ENCODE measurements at places on chromosomes 1 and 21.
A peak's percentile ranks its signal among the peaks of the same experiment; 100 is the strongest.

GRCh38 chr1:150118716-150119115, 31.0 kb upstream of the PLEKHO1 start:
- no peak for DNase-seq

DNA sequence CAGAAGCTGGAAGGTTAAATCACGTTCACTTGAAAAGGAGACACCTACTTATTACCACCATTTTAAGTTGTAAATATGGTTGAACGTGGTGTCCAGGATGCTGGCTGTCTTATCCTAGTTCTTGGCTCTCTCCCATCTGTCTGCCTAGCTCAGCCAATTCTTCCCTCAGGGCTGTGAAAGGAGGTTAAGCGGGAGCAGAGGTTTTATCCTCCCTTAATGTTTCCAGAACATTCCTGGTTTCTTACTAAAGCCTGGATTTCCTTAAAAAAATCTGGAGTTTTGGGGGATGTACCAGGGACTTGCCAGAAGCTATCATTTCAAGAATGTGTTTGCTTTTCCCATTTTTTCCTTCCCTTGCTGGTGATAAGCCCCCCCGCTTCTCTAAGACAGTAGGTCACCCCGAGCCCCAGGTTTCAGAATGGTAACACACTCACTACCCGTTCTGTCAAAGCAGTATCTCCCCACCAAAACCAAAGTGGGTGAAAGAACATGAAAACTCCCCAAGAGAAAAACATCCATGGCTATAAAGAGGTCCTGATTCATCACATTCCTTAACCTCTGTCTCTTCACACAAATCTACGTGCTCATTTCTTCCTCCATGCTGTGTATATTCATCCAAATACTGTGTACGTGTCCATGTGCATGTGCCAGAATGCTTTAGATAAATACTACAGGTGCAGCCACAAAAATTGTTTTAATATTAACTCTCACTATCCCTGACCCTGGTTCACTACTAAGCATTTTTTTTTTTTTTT, 114.7 kb downstream of the MAP3K21 start:
- no peak for DNase-seq

GRCh38 chr1:36369061-36369861, 16.5 kb downstream of the STK40 start:
- DNase-seq, result peak; percentile 70

- DNase-seq, result no peak
Observed at GRCh38 chr21:31888936-31889371, 16.1 kb downstream of the HUNK start.

GRCh38 chr1:157360023-157360390, 192.3 kb downstream of the FCRL5 start:
- DNase-seq, result no peak

DNA sequence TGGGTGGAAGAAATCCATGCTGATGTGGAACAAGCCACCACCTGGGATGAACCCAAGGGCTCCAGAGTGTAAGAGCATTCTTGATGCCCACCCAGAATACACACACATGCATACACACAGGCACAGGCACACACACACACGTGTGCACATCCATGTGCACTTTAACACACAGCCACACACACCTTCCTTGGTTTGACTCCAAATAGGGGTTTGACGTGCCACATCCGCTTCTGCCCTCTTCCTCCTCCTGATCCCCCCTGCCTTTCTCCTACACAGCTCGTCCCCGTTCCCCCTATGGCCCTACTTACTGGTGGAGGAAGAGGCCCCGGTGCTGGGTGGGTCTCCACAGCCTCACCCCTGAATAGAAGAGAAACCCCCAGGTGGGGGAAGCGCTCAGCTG, 16.0 kb downstream of the SPATA21 start:
- no peak for DNase-seq

GRCh38 chr1:172069534-172069933, 228.2 kb downstream of the DNM3 start:
- DNase-seq, result no peak

DNA sequence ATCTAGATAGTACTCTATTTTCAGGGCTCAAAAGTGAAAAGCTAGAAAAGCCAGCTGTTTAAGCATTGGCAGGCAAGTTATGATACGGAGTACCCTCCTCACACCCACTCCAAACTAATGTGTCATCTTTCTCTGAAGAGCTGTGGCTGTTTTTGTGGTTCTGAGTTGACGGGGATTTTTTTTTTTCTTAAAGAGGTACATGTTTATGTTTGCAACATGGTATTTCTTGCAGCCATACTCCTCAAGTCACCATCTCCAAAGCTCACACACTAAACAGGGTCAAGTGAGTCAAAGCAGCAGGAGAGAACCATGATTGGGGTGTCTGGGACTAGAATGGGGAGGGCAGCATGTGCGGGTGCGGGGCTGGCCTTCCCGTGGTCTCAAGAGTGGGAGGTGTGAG, 347.2 kb downstream of the DISC1 start:
- no peak for DNase-seq

DNA sequence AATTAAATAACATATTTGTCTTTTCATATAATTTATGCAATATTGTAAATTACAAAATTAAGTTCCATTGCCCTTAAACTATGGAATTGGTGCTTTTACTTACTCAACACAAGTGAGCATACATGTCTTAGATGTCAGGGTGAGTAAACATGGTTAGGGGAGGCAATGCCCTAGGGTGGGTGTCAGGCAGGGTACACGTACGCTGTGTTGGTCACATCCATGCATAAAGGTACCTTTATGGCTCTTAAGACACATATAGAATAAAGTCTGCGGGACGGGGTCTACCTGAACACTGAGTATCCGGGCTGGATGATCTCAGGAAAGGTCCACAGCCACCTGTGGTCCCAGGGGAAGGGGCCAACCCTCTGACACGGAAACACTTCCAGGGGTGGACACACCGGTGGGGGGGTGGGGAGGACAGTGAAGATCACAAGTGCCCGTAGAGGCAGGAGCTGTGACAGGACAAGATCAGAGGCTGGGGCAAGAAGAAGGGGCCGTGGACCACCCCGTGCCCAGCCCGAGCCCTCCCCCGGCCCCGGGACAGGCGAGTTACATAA, 720 bp downstream of the LIN9 start:
- DNase-seq, result no peak

DNA sequence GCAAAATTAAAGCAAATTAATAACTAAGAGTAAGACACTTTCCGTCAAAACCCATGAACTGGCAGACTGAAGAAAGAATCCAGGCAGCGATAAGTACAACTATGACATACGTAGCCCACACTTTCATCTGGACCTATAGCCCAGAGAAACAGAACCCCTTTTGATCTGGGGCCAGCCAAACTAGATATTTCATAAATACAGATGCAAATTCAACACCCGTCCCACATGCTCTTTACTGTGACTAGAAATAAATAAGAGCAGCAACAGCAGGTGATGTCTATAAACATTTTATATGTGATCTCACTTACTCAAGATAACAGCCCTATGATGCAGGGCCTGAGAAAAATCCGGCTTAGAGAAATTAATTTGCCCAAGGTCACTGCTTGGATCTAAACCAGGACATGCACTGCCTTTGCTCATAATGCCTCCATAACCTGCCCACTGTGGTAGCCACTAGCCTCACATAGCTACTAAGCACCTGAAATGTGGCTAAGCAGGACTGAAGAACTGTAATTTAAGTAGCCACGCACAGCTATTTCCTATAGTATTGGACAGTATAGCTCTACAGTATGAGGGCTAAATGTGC, 130.2 kb downstream of the TGFBR3 start:
- no peak for DNase-seq

GRCh38 chr1:94772845-94773244, 47.3 kb upstream of the SLC44A3 start:
- DNase-seq, result no peak

GRCh38 chr1:221766210-221766609, 24.3 kb upstream of the DUSP10 start:
- DNase-seq, result peak; percentile 37

DNA sequence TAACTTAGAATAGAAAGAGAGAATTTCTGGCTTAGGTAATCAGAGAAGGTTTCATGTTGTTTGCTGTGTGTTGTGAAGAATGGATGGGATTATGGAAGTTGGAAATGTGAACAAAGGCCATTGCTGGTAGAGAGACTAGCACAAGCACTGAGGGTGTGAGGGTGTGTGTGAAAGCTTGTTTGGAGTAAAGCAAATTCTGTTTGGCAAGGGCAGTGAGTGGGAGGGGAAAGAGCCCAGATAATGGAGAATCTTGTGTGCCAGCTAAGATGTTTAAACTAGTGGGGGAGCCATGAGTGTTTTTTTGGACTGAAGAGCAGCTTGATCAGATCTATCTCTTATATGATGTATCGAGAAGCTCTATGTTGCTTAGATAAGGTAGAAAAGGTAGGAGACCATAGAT, 107.1 kb downstream of the DISP1 start:
- no peak for DNase-seq

DNA sequence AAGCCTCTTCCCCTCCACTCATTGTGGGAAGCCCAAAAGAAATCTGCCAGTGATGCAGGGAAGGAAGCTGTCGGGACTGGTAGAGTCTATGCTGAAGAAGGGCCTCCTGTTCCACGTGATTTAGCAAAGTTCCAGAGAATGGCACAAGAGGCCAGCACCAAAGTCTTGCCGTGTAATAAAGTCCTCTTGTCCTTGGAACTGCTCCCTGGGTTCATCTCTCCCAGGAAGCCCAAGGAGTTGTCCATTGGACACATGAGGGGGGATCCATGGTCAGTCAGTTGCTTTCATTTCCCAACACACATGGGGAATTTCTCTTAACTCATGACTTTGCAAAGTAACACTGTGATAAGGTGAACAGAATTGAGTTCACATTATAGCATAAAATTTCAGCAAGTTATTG, 116.1 kb upstream of the RAB4A start:
- no peak for DNase-seq

- peak; percentile 15 for DNase-seq
Observed at GRCh38 chr1:38777464-38777957, 82.1 kb downstream of the RRAGC start.

- no peak for DNase-seq
Observed at GRCh38 chr1:206893380-206893779, 3.9 kb upstream of the IL24 start.

- DNase-seq, result no peak
Observed at GRCh38 chr1:212477680-212478466, 45.2 kb downstream of the NENF start.

DNA sequence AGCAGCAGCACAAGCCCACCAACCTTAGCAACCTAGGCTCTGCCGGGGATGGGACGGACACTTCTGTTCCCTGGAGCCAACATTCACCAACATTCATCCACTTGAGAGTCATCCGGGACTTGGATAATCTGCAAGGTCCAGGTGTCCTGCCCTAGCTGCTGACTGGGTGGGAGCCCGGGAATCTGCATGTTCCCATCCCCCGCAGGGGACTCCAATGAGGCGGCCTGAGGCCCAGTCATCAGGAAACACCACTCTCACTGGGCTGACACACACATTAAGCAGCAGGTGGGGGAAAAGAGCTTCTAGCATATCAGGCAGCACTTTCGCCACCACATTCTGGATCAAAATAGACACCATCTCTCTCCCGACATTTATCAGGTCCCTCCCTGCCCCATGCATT, 38.4 kb upstream of the CCSAP start:
- DNase-seq, result no peak

GRCh38 chr1:153494976-153495535, 34.6 kb upstream of the S100A7 start:
- peak; percentile 56 for DNase-seq

DNA sequence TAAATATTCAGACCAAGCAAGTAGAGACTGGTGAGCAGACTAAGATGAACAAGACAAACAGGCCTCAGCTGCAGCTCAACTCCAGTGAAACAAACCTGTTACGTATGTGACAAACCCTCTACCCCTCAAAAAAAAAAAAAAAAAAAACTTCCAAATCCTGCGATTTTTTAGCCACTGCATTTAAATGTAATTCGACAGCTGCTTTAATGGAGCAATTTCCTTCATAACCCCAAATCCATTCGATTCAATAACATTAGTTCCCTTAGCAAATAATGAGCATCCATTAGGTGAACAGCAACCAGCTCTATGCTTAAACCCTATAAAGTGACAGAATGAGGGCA, 31.1 kb downstream of the SIPA1L2 start:
- no peak for DNase-seq

- no peak for DNase-seq
Observed at GRCh38 chr1:35500439-35500838, 56.8 kb downstream of the KIAA0319L start.

DNA sequence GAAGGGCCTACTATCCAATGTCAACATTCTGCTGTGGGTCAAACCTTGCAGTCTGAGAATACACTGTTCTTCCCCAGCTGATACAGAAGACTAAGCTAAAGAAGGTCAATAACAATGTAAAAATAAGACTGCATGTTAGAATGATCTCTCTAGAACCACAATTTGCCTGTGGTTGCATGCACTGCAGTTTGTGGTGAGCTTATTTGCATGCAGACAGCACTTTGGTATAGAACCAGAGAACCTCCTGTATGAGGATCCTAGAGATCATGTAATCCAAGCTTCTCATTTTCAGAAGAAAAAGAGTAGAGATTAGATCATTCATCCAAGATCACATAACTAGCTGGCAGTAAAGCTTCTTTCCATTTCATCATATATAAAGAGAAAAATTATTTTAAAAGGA, 15.8 kb downstream of the SYNJ1 start:
- DNase-seq, result no peak

DNA sequence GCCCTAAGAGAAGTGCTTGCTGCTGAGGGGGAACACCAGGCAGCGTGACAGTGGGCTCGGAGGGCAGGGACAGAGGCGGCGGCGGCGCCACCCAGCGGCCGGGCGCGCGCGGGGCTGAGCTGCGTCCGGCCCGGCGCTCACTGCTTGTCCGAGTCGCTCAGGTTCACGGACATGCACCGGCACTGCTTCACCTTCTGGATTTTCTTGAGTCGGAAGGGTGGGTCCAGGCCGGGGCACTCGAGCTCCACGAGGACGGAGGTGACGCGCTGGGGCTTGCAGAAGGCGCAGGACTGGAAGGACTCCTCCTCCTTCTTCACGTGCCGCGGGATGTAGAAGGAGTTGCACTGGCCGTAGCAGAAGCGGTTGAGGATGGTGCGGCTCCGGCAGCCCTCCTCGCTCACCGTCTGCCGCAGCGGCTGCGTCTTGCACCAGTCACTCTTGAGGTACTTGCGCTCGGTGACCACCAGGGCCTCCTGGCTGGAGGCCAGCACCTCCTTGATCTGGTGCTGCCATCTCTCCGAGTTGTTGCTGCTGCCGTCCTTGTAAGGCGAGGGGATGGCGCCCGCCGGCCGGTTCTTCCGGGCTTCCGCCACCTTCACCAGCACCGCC, 119.0 kb downstream of the GREM2 start:
- DNase-seq, result no peak

DNA sequence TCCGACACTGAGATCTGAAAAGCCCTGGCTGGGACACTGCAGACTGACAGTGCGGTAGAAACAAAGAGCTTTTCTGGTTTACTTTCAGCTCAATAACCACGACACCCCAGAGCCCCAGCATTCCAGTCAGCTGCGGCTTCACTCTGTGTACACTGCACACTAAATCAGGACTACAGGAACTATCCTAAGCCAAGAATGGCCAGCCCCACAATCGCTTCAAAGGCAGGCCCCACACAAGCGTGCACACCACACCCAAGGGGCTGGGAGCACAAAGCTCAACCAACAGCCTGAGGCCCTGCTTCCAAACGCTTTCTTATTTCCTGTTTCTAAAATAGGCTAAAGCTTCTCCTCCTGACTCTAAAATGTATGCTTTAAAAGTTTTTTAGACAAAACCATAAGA, 28.4 kb downstream of the URB1 start:
- DNase-seq, result no peak

Data from HT1080 (cell line).